Sigmoid colon (tissue), 7 donors: ENCODE measurements at places on chromosomes 3 and 15.
A peak's percentile ranks its signal among the peaks of the same experiment; 100 is the strongest.

- no peak for DNase-seq
These were observed 16.2 kb downstream of the PTH1R start for GRCh38 chr3:46893763-46894162.

GRCh38 chr15:29570948-29571791, 251.1 kb downstream of the TJP1 start:
- no peak for DNase-seq

GRCh38 chr15:56654624-56655023, 78.7 kb downstream of the ZNF280D start:
- no peak for DNase-seq

- no peak for DNase-seq
These were observed 154.3 kb downstream of the TMEM108 start for GRCh38 chr3:133192363-133192945.

GRCh38 chr3:57017459-57017845, 43.0 kb upstream of the SPATA12 start:
- peak; percentile 77 for DNase-seq
